ENCODE measurements at places on chromosomes 7 and 10.

- DNase-seq, result no peak
These were observed 138.2 kb downstream of the ADAM12 start for GRCh38 chr10:126250045-126250444.

GRCh38 chr7:116218051-116218645 is 7.8 kb downstream of the TES start:
- no peak for DNase-seq

- DNase-seq, result no peak
These were observed 56.7 kb downstream of the OSBPL3 start for GRCh38 chr7:24923172-24923865.

- no peak for DNase-seq
These were observed 7.4 kb upstream of the CUL2 start for GRCh38 chr10:35097510-35097909.

- DNase-seq, result no peak
These were observed 35.3 kb upstream of the STARD3NL start for GRCh38 chr7:38142736-38143135.

DNA sequence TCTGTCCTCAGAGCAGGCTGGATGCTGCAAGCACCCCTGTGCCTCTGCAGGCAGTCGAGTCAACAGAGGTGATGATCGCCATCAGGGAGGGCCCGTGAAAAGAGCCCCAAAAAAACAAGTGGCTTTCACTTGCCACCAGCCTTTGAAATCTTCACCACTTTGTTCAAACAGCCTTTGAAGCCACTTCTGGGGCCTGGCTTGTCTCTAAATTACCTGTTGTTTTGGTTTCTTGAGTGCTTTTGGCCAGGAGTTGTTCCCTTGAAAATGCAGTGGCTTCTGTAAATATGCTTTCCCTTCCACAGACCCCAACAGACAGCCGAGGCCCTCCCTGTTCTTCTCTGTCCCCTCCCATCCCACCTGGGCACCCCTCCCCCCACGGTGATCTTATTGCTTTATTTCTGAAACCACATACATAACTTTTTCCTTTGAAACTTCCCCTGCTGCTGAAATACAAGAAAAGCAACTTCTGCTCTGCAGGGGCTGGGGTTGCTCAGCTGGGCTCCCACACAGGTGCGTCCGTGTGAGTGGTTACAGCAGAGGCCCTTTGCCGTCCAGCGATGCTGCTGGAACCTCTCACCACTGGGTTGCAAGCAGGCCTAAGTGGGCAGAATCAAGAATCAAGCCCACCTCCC is 283.8 kb upstream of the SHH start:
- no peak for DNase-seq

DNA sequence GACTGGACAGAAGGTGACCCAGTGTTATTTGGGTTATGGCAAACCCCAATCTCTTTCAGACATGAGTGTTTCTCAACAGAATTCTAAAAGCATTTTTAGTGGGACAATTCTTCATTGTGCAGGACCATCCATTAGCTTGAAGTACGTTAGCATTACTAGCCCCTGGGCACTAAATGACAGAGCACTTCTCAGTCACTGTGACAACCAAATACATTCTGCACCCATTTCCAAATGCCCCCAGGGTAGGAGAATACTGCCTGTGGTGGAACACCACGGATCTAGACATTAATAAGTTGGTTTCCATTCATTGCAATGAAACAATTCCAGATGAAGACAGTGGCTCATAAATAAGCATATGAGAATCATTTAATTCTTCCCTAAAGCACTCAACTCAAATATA is 102.4 kb upstream of the FRMD4A start:
- no peak for DNase-seq

- no peak for DNase-seq
These were observed 421.3 kb upstream of the GALNT17 start for GRCh38 chr7:70710651-70711050.

DNA sequence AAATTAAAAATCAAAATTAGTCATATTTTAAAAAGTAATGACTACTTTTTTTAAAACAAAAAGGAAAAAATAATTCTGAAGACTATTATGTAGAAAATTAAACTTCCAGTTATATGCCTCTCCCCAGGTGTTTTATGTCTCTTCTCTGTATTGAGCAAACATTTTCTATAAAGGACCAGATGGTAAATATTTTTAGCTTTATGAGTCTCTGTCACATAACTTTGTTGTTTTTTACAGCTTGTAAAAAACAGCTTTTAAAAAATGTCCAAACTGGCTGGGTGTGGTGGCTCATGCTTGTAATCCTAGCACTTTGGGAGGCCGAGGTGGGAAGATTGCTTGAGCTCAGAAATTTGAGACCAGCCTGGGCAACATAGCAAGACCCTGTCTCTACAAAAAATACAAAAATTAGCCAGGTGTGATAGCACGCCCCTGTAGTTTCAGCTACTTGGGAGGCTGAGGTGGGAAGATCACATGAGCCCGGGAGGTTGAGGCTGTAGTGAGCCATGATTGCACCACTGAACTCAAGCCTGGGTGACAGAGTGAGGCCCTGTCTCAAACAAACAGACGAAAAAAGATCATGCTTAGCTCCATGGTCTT is 23.5 kb downstream of the GARS1 start:
- DNase-seq, result no peak

GRCh38 chr10:67477868-67478267 is 218.1 kb downstream of the CTNNA3 start:
- DNase-seq, result no peak

Measured in activated CD4-positive, CD25-positive, alpha-beta regulatory T cell (primary cell).